ENCODE measurements at places on chromosomes 1 and 21. TPM values are rescaled to one million over a fixed set of nuclear protein-coding genes. Genes with fewer than 3 reads are reported as not detected.
A peak's percentile ranks its signal among the peaks of the same experiment; 100 is the strongest.

DNA sequence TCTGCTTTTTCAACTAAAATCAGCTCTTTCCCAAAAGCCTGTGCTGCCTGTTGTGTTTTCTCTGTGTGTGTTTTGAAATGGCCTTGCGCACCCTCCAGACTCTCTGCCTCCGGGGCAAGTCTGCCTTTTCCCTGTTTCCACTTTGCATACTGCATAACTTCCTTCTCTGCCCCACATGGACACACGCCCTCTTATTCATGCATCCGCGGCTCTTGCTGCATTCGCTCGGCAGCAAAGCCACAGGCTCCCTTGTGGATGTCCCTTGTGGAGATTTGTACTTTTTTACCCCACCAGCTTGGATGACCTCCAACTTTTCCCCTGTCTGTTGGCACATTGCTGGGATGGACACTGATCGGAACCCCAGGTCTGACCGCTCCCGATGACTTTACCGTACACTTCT lies 147.6 kb downstream of the ADSS2 start:
- no peak for DNase-seq

GRCh38 chr1:7478142-7478790 lies 292.8 kb upstream of the VAMP3 start:
- no peak for DNase-seq

DNA sequence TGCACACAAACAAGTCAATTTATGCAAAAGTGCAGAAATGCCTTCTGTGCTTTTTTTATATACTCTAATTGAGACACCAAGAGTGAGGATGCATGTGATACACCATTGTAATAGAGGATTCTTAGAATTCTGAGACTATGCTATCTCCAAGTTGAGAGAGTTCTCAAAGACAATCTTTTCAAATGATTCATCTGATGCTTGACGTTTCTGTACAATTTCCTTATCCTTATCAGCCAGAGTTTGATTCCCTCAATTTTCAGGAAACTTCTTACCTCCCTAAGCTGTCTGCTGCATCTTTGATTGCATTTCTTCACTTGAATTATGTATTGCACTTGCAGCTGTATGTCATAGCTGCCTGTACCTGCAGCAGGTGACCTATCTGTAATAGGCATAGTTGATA lies 211.3 kb upstream of the SPAG17 start:
- DNase-seq = no peak

GRCh38 chr1:4963251-4963650 lies 308.8 kb downstream of the AJAP1 start:
- no peak for DNase-seq

GRCh38 chr1:85188530-85188929 lies 12.3 kb downstream of the SYDE2 start:
- DNase-seq = no peak

- DNase-seq = no peak
Observed at GRCh38 chr1:22142315-22143064, 407 bp downstream of the WNT4 start.

DNA sequence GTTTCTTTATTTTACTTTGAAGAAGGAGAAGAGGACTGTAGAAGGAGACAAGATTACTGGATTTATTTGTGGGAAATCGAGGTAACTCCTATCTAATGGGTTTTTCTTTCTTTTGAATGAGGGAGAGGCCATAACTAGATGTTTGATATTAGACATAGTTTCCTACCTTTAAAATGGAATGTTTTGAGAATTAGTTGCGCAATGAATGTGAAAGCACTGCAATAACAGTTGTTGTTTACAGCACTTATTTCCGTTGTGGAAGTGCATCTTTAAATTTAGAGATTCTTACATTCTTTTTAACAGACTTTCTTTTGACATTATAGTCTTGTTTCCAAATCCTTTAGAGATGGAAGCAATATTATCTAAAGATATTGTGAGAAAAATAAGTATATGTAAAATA lies 229.0 kb downstream of the SRGAP2C start:
- DNase-seq = no peak

DNA sequence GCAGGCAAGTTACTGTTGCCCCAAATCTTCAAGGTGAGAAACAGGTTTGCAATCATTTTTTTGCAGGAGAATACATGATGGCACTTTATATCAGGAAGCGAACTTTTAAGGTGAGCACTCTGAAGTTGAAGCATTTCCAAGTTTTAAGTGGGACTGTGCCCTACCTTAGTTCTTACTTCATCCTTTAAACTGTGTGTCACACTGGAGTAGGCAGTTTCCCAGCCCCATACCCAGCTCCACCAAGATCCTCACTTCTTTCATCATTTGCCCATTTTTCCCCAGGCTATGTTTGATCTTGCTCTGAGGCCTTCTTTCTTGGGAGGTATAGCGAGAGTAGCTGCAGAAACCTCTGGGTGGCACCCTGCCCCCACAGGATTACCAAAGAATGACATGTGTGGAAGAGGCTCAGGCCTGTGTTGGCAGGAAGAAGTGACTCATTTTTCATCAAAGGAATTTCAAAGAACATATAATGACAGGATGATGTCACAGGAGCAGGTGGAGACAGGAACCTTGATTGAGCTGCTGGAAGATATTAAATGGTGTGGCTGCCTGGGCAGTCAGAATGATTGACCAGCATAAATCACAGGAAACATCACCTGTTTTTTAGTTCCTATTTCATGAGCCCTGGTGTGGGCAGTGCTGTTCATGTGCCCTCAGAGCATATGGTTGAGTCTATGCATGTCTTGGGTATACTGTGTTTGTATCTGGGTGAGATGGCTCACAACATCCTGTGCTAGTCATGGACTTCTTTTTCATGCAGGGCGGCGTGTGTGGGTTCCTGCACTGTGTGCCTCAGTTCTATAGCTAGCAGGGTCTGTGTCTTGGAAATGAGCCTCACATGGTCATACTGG lies 20.8 kb upstream of the MACF1 start:
- DNase-seq = peak; percentile 87

DNA sequence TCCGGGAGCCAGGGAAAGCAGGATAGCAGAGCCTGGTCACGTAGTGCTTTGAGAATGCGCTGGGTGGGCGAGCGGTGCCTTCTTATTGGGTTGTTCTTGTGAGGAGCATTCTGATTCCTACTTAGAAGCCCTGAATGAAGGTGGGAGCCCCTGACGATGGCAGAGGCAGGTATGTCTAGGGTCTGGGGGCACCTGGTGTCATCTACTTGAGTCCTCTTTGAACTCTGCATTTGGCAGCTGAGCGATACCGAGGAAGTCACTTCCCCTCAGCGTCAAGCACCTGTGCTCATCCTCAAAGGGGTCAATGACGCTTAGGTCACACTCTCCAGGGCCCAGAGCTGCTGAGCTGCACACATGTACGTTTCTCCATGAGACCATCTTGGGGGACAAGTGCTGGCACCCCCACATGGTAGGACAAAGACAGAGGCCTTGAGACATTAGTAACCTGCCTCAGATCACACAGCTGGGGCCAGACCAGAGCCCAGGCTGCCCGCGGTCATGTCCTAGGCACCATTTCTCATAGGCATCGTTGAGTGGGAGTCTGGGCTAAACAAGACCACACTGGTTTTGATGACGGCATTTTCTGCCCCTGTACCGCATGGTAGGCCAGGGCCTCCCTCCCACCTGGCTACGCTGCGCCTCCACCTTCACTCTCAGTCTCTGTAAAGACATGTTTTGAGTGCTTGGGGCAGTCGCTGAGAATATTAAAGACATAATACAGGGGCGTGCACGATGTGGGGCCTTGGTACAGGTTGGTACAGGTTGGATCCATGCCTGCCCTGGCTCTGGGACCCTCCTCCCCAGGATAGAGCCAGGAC lies 69.1 kb upstream of the ABCG1 start:
- peak; percentile 27 for DNase-seq

GRCh38 chr1:216887032-216887431 lies 163.8 kb upstream of the ESRRG start:
- no peak for DNase-seq

GRCh38 chr1:53025034-53025768 lies 36.8 kb upstream of the PODN start:
- DNase-seq = no peak

DNA sequence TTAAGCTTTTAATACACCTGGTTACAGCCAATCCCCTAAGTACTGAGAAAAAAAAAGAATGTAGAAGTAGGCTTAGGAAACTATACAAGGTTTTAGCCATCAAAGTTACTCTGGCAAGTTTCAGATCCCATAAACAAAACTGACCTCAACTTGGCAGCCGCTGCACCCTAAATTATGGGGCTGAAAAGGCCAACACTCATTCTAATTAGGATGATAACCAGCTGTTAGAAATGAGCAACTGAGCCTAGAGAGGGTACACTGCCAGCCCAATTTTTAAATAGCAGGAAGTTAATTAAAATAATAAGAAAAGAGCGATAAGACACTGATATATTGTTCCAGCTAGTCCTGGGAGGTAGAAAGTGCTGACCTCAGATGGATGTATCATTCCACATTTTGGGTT lies 105.7 kb upstream of the VAV3 start:
- DNase-seq = no peak

The NMNAT2 gene
- total RNA-seq = not detected

The TMEM79 gene
- 6.8 TPM for total RNA-seq

The ADORA3 gene
- total RNA-seq = not detected

The SPRR5 gene
- total RNA-seq = not detected

The LCE1C gene
- total RNA-seq = not detected

The EPHA2 gene
- total RNA-seq = 0.15 TPM

The CENPL gene
- 39.3 TPM for total RNA-seq

The SPATA46 gene
- not detected for total RNA-seq

The PRXL2B gene
- 5.2 TPM for total RNA-seq

Measured in OCI-LY7 (cell line).